NCI-H1092 (cell line): ENCODE measurements at places on chromosomes 3 and 15.

DNA sequence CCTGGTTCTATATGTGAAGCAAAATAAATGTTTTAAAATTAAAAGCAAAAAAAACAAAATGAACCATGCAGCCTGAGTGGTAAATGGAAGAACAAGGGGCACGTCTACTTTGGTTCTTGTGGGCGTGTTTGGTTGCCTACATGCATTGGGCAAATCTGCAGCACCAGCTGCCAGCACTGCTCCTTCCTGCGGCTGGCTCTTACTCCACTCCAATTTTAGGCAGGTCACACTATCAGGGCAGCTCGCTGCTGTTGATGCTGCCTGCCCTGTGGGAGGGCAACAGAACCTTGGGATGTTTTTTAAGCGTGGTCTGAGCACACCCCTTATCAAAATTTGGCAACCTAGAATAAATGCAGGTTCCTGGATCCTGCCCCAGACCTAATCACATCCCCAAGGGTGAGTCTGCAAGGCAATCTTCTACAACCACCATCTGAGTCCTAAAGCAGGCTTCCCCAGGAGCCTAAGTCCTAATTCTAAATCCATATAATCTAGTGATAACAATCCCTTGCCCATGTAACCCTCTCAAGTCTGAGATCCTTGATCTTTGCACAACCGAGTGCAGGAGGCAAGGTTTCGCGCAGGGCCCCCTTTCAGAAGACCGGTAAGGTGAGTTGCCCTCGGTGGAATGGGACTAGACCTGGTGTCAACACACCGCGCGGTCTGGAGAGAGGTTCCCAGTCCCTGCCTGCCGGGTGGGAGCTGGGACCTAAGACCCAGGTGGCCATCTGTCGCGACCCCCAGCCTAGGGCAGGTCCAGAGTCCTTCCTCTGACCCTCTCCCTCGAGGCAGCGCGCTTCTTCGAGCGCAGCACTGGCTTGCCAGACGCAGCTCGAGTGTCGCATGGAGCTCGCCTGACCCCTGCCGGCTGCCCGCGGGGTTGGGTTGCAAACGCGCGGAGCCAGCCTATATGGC is 15.9 kb downstream of the IVD start:
- no peak for DNase-seq

GRCh38 chr3:88807491-88808105 is 299.8 kb upstream of the EPHA3 start:
- DNase-seq, result no peak

DNA sequence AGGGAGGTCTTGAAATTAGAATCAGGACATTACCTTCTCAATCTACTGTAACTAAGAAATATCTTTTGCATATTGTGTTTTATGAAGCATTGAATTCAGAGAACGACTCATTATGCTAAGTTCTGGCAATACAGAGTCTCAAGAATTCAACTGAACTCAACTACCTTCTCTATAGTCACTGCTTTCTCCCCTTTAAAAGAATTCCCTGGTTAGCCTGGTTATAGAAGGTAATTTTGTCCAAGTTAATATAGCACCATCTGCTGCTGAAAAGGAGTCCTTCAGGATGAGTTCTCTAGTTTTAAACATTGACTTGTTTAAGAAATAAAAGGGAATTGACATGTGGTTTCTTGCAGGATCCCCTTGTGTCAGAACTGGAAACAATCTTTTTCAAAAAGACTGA is 60.2 kb downstream of the IL16 start:
- DNase-seq, result peak; percentile 4

DNA sequence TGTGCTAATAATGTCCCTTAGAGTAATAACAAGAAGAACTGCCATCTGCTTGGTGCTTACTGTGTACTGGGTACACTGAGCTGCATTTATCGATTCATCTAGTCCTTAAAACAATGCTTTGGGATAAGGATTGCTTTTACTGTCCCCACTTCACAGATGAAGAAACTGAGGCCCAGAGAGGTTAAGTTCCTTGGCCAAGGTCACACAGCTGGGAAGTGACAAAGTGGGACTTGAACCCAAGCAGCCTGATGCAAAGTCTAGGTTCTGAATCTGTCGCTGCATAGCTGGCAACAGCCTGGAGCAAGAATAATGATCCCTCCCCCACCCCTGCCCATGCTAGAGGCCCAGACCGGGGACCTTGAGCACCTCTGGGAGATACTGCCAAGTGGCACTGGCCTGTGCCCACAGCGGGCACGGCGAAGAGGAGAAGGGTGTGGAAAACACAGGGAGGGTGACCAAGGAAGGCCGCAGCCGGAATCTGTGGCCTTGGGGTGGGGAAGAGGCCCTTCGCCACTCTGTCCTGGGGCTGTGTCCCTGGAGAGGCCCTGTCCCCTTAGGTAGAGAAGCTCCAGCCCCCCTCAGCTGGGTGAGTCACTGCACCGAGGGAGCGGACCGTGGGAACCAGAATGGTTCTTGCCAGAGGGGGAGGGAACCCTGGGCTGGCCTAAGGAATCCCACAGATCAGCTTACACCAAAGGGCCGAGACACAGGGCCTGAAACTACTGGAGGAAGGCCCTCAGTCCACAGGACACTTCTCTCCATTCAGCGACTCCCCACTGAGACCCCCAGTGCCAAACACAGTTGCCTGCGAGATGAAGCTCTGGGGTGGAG is 3.5 kb downstream of the PLXND1 start:
- no peak for DNase-seq

GRCh38 chr3:89043406-89043932 is 64.0 kb upstream of the EPHA3 start:
- DNase-seq, result no peak

DNA sequence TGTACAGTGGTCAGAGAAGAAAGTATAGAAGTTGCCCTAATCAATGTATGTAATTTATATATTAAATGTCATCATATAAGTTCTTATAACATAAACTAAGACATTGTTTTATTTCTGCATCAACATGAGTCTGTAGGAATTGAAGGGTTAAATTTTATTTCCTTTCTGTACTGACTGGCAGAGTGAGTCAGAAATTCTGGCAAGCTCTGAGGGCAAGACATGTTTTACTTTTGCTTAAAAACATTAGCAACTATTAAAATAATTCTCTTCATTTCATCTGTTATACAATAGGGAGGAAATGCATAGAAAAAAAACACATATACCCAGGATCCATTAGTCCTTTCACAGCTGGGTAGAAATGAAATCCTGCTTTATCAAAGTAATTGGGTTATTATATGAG is 171.4 kb upstream of the ALCAM start:
- DNase-seq, result no peak

- DNase-seq, result no peak
Observed at GRCh38 chr3:11510001-11510340, 133.7 kb downstream of the VGLL4 start.
